ENCODE measurements at places on chromosomes 3 and 15.

DNA sequence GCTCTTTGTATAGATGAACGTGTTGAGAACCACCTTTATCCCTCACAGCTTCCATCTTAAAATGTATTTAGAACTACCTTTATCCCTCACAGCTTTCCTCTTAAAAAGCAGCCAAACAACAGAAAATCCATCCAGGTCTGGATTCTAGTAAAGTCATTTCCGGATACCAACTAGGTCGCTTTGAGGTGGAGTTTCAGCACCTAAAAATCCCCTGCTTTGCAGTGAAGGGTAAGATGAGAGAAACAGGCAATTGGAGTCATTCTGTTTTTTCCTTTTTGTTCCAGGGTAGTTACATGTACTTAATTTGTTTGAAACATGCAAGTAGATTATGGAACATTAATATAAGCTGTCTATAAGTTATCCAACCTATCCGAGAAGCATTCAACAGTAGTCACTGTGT, 192.0 kb downstream of the UBE2E2 start:
- no peak for DNase-seq

GRCh38 chr3:74550686-74551085, 63.8 kb downstream of the CNTN3 start:
- no peak for DNase-seq

DNA sequence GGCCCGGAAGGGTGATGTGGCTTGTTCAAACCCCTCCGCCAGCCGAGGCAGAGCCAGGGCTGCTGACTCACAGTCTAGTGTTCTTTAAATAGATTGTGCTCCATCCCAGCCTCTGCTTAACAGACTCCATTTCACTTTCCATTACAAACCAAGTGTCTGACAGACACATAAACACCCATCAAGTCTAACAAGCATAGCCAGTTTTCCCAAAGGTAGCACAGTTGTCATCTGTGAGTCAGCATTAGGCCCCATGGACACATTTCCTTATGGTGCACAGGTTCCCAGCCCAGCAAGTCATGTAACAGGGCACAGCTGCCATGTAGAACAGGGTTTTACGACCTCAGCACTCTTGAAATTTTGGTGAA, 109.9 kb upstream of the RAP2B start:
- DNase-seq: no peak

GRCh38 chr15:62797171-62797570, 245.4 kb upstream of the TPM1 start:
- DNase-seq: no peak

DNA sequence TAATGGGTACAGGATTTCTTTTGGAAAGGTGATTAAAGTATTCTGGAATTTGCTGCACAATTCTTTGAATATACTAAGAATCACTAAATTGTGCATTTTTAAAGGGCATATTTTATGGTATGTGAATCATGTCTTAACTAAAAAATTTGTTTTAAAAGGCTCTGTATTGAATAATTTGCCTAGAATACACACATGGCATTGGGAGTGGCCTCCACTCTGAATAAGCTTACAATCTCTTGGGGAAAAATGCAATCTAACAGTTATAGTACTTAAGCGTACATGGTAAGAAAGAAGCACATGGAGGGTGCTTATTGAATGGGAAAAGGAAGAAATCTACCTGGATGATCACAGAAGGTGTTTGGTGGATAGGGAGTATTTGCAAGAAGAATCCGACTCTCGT, 385.1 kb downstream of the LPP start:
- no peak for DNase-seq

- no peak for DNase-seq
Measured at GRCh38 chr3:42254566-42254965, 11.4 kb downstream of the CCK start.

GRCh38 chr3:59809016-59809415, 759.2 kb upstream of the CFAP20DC start:
- DNase-seq: no peak

- no peak for DNase-seq
Measured at GRCh38 chr15:97177151-97177577, 783.3 kb upstream of the ARRDC4 start.

DNA sequence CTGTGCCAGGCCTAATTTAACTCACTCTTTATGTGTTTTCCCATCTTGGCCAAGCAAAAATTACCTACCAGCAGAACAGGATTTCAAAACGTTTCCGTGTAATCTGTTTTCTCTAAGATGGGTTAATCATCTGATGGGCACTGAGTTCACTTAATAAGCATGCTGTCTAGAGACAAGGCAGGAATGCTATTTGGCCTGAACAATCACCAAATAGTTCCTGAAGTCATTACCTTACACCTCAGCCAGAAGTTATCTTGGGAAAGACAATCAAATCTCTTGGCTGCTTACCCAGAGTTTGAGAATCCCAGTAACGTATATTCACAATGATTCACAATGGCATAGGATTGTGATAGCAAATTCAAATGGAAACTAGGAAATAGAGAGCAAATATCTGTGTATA, 779.1 kb downstream of the CADM2 start:
- DNase-seq: no peak

GRCh38 chr3:169558371-169558770, 105.1 kb downstream of the MECOM start:
- DNase-seq: no peak

GRCh38 chr3:79255702-79256101, 512.1 kb downstream of the ROBO1 start:
- no peak for DNase-seq

- DNase-seq: no peak
Measured at GRCh38 chr3:124374583-124374982, 355.7 kb upstream of the UMPS start.

- DNase-seq: no peak
Measured at GRCh38 chr15:64452988-64453688, 7.2 kb upstream of the ZNF609 start.

GRCh38 chr3:153008226-153008625, 153.8 kb upstream of the RAP2B start:
- no peak for DNase-seq

- no peak for DNase-seq
Measured at GRCh38 chr3:8853081-8853480, 83.7 kb upstream of the OXTR start.

GRCh38 chr15:70186152-70186551, 88.4 kb upstream of the TLE3 start:
- DNase-seq: no peak

DNA sequence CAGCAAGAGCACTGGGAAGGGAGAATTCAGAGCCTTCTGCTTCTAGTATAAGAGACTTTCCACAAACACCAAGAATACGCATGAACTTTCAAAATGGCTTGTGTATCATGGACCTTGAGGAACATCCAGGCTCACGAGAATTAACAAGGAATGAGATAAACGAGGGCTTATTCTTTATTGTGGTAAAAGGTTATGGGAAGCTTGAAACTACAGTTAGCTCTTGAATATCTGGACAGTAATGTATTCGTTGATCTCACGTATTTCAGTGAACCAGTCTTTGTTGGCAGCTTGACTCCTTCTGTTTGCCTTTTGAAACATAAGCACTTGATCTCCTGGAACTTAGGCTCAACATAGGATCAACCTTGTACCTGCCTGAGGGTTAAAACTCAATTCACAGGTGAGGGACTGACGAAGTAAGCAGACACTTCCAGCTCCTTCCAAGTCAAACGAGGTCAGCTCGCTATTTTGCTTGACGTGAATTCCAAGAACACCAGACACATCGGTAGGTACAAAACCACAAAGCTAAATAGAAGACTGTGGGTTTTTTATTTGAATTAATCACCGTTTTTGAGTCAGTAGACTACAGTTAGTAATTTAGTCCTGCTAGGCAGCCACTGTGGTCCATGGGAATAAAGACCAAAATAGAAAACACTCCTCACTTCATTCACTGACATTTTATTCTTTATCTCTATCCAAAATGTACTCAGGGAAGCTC, 30.8 kb downstream of the GALNT15 start:
- no peak for DNase-seq

- no peak for DNase-seq
Measured at GRCh38 chr3:14844386-14845170, 25.8 kb downstream of the FGD5 start.

GRCh38 chr3:71754610-71755253, 1.1 kb downstream of the GPR27 start:
- no peak for DNase-seq

All from activated T-cell treated with anti-CD3 and anti-CD28 coated beads for 24 hours (primary cell).